ENCODE measurements at places on chromosomes 7 and 10.

DNA sequence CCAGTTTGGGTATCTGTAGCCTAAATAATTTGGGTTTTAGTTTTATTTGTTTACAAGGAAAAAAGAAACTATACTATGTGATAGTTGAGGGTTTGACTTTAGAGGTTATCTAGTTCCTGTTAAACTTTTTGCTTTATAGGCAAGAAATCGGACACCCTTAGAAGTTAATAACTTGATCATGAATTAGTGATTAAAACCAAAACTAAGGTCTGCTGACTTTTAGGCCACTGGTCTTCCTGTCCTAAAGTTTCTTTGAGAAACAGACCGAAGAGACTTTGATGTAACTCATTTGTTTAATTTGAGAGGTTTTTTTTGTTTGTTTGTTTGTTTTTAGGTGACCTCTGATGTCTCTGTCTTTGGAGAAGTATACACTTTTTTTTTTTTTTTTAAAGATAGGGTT, 59.7 kb downstream of the PHTF2 start:
- DNase-seq: no peak

GRCh38 chr7:84088802-84089201, 105.8 kb downstream of the SEMA3A start:
- no peak for DNase-seq

DNA sequence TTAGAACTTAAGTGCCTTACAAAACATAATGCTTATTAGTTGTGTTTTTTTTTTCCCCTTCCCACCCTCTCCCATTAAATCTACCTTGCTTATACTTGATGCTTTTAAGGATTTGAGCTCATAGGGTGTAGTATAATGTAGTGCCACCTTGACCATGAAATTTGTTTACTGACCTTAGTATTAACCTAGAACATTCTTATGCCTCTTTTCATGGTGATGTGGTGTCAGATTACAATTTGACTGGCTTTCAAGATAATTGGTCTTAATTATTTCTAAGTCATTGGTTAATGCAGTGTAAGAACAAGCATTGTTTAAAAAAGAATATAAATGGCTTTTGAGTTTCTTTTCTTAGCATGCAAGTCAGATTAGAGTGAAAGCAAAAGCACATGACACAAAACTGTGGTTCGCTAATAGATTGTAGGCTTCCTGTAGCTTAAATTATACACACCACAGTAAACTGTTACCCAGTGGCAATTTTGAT, 61.8 kb downstream of the ADD3 start:
- no peak for DNase-seq

- DNase-seq: no peak
Measured at GRCh38 chr7:7761974-7762779, 43.8 kb upstream of the RPA3 start.

GRCh38 chr7:140161047-140161446, 15.7 kb downstream of the KDM7A start:
- DNase-seq: no peak

DNA sequence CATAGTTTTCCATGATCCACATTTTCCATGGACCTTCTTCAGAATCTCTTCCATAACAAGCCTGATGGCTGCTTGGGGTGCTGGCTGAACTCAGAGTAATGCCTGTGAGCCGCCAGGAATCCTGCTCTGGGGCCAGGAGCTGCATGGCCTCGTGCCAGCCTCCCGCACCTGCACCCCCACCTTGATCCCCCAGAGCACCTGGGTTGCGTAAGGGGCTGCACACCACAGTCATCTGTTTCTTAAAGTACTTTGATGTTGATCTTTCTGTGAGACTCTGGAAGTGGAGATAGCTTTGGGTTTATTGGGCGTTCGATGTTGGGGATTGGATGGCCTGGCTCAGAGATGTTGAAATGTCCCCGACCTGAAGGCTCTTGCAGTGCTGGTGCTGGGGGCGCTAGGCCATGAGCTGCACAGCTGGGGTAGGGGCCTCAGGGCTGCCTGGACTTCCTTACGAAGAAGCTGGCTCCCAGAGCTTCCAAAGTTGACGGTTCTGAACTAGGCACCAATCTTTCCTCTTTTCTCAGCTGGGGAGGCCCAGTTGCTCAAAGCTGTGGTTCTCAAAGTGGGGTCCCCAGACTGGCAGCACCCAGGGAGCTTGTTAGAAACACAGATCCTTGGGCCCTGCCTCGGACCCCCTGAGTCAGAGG, 534.0 kb downstream of the DNAJB6 start:
- DNase-seq: no peak

- DNase-seq: peak; percentile 79
Measured at GRCh38 chr7:74093671-74094223, 10.1 kb downstream of the LIMK1 start.

GRCh38 chr10:76544789-76545188, 1092.8 kb downstream of the KCNMA1 start:
- no peak for DNase-seq

DNA sequence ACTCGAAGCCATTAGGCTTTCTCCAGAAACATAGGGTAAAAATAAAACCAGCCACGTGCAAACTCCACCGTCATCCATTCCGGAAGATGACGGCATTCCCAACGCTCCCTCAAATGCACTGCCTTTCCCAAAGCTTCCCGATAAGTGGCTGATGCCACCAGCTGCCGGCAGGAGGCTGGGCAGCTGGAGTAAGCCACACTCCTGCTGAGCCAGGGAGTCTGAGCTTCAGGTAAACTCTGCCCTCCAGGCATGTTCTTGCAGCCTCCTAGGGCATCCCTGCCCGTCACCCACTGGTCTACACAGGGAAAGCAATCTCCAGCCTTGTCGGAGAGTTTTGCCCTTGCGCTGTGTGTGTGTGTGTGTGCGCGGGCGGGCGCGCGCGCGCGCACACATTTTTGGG, 40.5 kb upstream of the TMEM273 start:
- peak; percentile 47 for DNase-seq

DNA sequence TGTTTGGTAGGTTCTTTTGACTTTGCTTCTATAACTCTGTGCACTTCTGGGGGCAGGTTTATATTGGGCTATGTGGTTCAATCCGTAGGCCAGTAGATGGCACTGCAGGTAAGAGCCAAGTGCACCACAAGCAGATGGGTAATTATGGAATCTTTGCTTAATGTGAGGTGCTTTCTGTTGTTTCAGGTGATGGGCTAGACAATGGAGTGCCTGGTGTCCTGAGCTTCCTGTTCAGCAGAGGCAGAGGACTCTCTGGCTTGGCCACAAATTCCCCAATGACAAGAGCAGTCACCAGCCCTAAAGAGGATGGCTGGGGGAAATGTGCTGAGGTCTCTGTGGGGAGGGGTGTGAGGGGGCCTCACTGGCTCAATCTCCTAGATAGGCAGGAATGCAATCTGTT, 455.0 kb downstream of the CCSER2 start:
- peak; percentile 54 for DNase-seq

DNA sequence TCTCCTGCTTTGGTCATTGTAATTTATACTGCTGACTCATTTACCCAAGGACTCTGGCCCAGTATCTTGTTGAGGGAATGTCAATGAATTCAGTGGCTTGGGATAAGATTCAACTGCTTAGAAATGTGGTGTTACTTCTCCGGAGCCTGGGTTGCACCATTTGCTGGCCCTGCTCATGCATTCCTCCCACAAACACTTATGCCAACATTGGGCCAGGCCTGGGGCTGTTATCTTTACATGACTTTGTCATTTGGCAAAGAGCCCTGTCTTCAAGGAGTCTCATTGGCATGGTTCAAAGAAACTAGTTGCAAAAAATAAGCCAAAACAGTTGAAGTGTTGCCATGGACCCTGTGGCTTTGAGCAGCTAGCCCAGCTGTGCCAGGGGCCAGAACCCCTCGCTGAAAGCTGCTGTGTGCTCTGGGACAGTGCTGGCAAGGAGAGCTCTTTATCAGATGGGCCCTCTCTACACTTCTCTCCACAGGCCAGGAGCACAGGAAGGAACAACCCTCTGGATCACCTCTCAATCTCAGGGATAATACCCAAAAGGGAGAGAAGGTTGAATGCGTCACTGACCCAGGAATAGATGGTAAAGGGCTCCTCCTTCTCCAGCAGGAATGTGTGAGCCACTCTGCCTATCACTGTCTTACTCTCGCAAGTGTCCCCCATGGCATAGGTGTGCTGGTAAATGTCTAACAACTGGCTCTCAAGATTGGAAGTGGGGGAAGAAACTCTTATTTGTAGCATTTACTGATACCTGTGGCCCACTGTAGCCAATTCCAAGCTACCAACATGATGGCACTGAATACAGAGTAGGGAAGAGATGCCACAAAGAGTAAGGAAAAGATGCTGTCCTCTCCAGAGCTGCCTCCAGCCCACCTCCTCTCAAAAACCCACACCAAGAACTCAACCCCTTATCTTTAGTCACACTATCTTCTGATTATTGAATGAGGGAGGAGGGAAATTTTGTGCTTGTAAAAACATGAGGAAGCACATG, 23.5 kb upstream of the PDE1C start:
- no peak for DNase-seq

Data from H7 (cell line).